CD4-positive, alpha-beta memory T cell (primary cell): ENCODE measurements at places on chromosomes 7 and 10. TPM values are rescaled to one million over a fixed set of nuclear protein-coding genes. Genes with fewer than 3 reads are reported as not detected.

DNA sequence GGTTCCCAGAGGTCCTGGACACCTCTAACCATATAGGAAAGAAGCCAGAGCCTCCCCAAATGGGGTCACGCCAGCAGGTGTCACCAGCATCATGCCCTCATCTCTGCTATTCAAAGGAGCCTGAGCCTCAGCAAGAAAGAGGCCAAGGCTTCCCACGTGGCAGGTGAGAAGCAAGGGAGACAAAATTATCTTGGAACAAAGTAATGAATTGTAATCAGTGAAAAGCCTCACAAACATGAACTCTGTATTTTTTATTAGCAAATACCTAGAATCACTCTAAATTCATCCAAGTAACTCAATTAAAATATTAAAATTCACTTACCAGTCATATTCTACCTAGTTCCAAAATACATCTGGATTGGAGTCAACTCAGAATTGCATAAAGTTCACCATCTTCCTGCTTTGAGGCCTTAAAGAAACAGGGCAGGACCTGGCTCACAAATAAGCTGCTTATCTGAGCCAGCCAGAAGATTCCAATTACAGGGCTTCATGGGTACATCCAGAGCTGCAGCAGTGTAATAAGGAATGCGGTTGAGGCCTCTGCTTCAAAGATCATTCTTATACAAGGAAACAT is 68.7 kb downstream of the SGMS1 start:
- peak; percentile 7 for DNase-seq
- H3K27ac ChIP-seq = no peak overlapping the region
- no peaks in the 10 kb centered on the region for H3K27me3 ChIP-seq
- H3K36me3 ChIP-seq = no peaks in the 10 kb centered on the region

GRCh38 chr7:45161138-45161537 is 3.5 kb downstream of the RAMP3 start:
- no peak overlapping the region for H3K27ac ChIP-seq
- no peaks in the 10 kb centered on the region for H3K36me3 ChIP-seq
- no peaks in the 10 kb centered on the region for H3K4me1 ChIP-seq
- H3K27me3 ChIP-seq = peaks cover 3% of the 10 kb centered on the region
- H3K4me3 ChIP-seq = no peak overlapping the region
- DNase-seq = no peak

DNA sequence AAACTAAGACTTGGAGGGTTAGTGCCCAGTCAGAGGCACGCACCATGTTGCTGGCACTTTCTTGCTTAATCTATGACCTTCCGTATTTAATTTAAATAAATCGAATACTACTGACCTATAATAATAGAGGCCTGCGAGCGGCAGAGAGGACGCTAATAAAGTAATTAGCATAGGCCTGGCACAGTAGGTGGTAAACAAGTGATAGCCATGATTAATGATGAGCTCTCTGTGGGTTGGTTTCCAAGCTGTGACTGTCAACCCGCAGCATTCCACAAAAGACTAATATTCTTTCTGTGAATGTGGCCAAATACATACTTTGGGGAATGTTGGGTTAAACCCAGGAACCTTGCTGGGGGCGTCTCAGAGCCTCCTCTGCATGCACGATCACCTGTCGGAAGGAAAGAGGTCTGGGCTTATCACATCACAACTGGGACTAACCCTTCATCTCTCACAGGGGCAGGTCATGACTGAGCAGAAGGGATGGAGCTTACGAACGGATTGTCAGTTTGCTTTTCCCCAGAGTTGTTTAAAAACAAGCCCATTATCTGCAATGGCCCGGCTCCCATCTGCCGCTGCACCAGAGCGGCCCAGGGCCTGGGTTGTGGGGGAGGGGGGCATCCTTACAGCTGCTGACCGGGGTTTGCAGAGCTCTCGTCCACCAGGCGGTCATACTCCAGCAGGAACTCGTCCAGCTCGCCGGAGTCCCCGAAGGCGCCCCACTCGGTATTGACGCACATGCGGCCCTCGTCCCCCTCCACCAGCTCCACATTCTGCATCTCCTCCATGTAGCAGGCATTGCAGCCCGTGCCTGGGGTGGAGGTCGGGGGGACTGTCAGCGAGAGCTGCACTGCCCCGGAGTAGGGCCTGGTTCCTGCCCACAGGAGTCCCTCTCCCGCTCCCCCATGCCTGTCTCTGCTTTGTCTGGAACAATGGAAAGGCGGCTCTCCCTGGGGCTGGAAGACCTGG is 6.2 kb upstream of the MYL7 start:
- H3K36me3 ChIP-seq = no peaks in the 10 kb centered on the region
- H3K27me3 ChIP-seq = no peaks in the 10 kb centered on the region
- no peak overlapping the region for H3K27ac ChIP-seq
- H3K4me1 ChIP-seq = peaks cover 8% of the 10 kb centered on the region
- no peak overlapping the region for H3K4me3 ChIP-seq

DNA sequence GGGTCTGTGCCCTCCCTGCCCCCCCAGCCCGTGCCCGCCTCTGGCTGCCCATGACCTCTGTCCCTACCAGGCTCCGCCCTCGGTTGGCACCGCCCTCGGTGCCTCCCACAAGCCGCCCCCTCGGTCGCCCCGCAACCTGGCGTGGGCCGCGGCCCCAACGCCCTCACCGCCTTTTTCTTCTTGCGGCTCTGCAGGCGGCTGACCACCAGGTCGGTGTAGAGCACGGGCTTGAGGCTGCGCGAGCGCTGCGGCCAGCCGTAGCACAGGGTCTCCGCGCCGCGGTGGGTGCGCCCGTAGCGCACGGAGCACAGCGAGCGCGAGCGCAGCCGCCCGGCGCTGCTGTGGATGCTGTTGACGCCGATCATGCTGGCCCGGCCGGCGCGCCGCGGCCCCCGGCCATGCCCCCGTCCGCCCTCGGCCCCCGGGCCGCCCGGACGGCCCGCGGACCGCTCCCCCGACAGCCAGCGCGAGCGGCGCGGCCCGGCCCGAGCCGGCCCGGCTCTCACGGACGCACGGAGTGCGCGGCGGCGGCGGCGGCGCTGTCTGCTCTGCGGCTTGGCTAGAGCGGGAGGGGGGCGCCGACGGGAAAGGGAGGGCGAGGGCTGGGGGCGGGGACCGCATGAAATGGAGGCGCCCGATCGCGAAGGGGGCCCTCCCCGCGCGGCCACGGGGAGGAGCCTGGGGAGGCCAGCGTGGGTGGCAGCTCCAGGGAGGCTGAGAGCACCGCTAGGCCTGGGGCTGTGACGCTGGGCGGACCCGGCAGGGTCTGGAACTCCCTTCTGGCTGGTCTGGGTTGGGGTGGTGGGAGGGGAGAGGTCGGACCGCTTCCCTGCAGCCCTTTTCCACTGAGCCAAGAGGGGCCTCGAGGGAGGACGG is 9.6 kb downstream of the PSD start:
- peak overlapping the region; percentile 43 for H3K4me3 ChIP-seq
- H3K27me3 ChIP-seq = peaks cover 11% of the 10 kb centered on the region
- peaks cover 27% of the 10 kb centered on the region for H3K4me1 ChIP-seq

DNA sequence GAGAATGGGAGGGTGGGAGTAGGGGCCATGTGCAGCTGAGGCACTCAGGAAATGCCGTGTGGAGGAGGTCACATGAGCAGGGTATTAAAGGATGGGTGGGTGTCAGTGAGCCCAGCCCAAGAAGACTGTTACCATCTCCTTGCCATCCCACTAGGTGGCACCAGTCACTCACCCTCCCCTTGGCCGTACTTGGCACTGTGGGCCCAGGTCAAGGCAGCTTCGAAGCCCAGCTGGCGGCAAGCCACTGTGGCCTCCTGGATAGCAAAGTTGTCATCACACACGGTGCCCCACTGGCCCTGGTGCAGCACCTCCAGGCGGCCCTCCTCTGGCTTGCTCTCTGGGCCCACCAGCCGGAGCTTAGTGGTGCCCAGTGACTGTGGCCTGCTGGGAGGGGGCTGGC is 5.4 kb downstream of the LOXL4 start:
- no peak overlapping the region for H3K27ac ChIP-seq
- no peak overlapping the region for H3K4me3 ChIP-seq
- no peaks in the 10 kb centered on the region for H3K36me3 ChIP-seq
- peaks cover 4% of the 10 kb centered on the region for H3K27me3 ChIP-seq

DNA sequence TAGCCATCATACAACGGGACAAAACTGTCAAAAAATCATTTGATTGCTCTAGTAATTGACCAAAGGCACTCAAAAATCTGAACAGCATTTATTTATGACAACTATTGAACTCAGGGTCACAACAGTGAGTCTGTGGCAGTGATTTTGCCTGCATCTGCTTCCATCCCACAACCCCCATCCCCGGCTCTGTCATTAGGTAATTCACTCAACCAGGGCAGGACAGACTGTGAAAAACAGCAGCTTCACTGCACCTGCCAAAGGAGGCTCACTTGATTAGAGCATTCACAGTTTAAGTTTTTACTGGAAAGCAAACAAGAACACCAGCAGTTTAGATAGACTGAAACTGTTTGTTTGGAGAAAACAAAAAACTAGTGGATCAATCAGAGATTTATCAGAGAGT is 22.2 kb downstream of the NRCAM start:
- DNase-seq = no peak
- H3K27ac ChIP-seq = no peak overlapping the region
- H3K36me3 ChIP-seq = no peaks in the 10 kb centered on the region
- no peaks in the 10 kb centered on the region for H3K27me3 ChIP-seq
- no peak overlapping the region for H3K4me3 ChIP-seq

GRCh38 chr7:69192134-69192533 is 406.1 kb upstream of the AUTS2 start:
- H3K4me3 ChIP-seq = no peak overlapping the region
- no peak overlapping the region for H3K27ac ChIP-seq
- no peaks in the 10 kb centered on the region for H3K27me3 ChIP-seq
- H3K4me1 ChIP-seq = no peaks in the 10 kb centered on the region

DNA sequence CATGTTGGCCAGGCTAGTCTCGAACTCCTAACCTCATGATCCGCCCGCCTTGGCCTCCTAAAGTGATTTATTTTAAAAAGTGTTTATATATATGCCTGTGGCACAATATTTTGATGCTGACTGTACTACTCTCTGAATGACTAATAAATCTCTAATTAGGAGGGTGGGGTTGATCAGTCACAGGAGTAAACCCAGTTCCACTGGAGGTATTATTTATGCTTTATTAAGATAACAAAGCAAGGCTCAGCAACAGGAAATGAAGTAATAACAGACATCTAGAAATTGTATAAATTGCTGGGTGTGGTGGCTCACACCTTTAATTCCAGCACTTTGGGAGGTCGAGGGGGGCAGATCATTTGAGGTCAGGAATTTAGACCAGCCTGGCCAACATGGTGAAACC is 26.0 kb upstream of the MCU start:
- H3K4me1 ChIP-seq = no peaks in the 10 kb centered on the region
- no peaks in the 10 kb centered on the region for H3K27me3 ChIP-seq
- no peak overlapping the region for H3K4me3 ChIP-seq
- no peak for DNase-seq
- no peaks in the 10 kb centered on the region for H3K36me3 ChIP-seq

GRCh38 chr7:99325592-99326407 is at the start of gene ARPC1A:
Gene ARPC1A, plus strand, starts transcription at chr7:99325898. Its CDS starts 7,456 bp downstream, at chr7:99333354.
- no peaks in the 10 kb centered on the region for H3K36me3 ChIP-seq
- H3K4me3 ChIP-seq = peak within 1 kb of the TSS; percentile 99
- H3K27ac ChIP-seq = peak within 1 kb of the TSS; percentile 96
- DNase-seq = peak; percentile 93

DNA sequence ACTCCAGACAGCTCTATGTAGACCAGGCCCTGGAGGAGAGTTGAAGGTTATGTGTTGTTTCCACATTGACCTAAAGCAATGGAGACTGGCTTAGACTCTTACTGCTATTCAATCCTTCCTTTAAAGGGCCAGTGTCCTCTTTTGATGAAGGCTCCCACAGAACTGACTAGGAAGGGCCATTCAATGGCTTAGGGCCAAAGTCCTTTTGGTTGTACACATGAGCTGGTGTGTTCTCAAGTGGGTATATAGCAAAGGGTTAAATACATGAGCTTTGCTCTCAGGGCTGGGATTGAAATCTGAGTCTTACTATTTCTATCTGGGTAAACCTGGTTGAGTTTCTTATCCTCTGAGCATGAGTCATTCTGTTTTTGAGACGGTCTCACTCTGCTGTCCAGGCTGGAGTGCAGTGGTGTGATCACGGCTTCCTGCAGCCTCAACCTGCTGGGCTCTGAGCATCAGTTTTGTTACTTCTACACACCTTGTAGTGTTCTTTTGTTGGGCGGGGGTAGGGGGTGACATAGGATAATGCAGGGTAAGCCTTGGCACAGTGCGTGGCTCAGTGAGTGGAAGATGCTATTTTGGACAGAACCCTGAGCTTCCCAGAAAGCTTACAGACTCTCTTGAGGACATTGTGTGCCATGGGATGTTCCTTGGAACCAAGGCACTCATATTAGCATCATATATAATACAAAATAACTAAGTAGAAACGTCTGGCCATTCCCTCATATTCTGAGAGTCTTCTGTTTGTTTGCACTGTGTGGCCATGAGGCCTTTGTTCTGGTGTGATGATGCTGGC is 90.1 kb downstream of the ABCC2 start:
- peaks cover 21% of the 10 kb centered on the region for H3K4me1 ChIP-seq
- H3K27ac ChIP-seq = no peak overlapping the region
- H3K36me3 ChIP-seq = no peaks in the 10 kb centered on the region

DNA sequence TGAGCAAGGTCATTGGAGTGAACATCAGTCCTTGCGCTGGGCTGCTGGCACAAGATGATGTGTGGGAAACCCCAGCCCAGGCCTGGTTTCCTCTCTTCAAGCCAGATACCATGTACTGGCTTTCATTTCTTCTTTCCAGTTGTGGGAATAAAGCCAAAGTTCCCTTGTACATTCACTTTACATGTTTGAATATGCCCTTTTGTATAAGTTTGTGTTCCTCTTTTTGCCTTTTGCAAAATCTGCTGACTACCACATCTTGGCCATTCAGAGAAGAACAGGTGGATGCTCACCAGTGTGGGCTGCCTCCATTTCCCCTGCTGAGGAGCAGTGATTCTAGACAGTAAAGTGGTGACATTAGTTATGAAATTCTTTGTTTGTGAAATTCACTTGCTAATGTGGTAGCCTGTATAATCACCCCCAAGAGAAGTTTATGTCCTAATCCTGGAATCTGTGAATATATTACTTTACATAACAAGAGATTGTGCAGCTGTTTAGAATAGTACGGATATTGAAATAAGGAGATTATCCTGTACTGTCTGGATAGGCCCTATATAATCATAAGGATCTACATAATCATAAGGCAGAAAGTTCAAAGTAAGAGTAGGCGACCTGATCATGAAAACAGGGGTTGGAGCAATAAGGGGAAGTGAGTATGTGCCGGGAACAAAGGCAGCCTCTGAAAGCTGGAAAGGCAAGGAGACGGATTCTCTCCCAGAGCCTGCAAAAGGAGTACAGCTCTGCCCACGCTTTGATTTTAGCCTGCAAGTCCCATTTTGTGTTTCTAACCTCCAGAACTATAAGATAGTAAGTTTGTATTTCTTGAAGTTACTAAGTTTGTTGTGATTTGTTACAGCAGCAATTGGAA is 18.8 kb upstream of the AOAH start:
- no peak overlapping the region for H3K27ac ChIP-seq
- no peaks in the 10 kb centered on the region for H3K4me1 ChIP-seq
- H3K36me3 ChIP-seq = no peaks in the 10 kb centered on the region

The RPP30 gene
- polyA plus RNA-seq = 37.1 TPM

The CPA1 gene
- not detected for polyA plus RNA-seq

The LANCL2 gene
- polyA plus RNA-seq = 5.9 TPM

The HABP2 gene
- polyA plus RNA-seq = not detected

The CCL26 gene
- polyA plus RNA-seq = not detected

The TRPV6 gene
- not detected for polyA plus RNA-seq
